ENCODE measurements at places on chromosomes 5 and 9.

- DNase-seq: no peak
Measured at GRCh38 chr9:124399323-124399967, 15.8 kb downstream of the PSMB7 start.

DNA sequence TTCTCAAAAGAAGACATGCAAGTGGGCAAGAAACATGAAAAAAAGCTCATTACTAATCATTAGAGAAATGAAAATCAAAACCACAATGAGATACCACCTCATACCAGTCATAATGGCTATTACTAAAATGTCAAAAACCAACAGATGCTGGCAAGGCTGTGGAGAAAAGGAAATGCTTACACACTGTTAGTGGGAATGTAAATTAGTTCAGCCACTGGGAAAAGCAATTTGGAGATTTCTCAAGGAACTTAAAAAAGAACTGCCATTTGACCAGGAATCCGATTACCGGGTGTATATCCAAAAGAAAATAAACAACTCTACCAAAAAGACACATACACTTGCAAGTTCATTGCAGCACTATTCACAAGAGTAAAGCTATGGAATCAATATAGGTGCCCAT is 595.4 kb upstream of the RIOK2 start:
- DNase-seq: no peak

- DNase-seq: no peak
Measured at GRCh38 chr5:125236981-125237380, 490.5 kb upstream of the ZNF608 start.

- no peak for DNase-seq
Measured at GRCh38 chr5:8516356-8516755, 647.4 kb downstream of the MTRR start.

DNA sequence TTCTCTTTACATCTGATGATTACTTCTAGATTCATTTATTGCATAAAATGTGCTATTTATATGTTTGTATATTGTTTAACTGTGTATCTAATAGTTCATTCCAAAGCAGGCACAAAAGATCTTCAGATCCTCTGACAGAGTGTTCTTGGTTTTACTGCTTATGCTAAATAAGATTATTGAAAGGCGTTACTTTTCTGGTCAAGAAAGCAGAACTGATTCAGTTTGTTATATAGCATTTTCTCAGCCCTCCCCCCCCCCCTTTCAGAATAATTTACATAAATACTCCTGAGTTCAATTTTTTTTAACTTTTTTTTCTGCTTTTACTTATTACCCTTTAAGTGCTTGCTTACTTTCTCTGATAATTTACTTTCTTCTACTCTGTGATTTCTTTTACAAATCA is 15.4 kb downstream of the CDC42SE2 start:
- no peak for DNase-seq

- DNase-seq: no peak
Measured at GRCh38 chr5:113510836-113511451, 2.5 kb upstream of the YTHDC2 start.

DNA sequence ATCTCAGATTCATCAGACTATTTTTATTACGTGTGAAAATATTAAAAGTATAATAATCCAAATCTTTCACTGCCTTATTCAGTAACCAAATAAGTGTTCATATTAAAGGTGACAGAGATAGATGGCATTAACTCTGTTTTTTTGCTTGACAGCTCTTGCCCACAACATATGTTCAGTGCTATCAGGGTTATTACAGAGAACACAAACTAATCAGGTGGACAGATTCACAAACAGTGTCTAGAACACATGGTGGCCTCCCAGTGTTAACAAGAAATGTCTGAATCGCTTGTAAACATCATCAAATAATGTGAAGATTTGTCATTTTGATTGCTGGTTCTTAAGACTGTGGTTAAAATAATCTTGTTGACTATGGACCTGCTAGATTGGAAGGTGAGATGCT is 609.1 kb upstream of the GRAMD2B start:
- DNase-seq: no peak

DNA sequence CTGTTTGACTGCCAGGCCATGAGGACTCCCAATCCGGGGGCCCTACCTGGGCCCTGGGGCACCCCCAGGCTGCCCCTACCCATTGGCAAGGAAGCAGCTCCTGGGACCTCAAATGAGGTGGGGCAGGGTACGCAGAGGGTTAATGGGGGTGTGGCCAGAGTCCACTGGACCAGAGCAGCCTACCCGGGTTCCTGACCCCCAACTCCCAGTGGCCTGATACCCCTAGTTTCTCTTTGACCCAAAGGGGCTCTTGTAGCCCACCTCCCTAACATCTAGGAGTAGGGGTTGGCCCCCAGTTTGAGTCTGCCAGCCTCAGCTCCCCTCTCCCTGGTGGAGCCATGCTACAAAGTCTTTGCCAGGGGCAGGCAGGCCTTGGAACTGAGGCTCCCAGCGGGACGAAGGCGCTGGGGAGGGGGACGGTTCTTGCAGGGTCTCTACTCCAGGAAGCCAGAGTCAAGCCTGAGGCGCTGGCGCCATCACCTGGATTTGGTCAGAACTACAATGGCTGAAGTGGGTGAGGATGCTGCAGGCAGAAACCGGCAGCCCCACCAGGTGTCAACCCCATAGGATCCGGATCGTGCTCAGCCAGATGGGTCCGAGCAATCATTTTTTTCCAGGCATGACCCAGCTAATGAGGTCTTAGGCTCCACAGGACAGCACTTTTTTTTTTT is 8.4 kb upstream of the CERCAM start:
- DNase-seq: peak; percentile 27

DNA sequence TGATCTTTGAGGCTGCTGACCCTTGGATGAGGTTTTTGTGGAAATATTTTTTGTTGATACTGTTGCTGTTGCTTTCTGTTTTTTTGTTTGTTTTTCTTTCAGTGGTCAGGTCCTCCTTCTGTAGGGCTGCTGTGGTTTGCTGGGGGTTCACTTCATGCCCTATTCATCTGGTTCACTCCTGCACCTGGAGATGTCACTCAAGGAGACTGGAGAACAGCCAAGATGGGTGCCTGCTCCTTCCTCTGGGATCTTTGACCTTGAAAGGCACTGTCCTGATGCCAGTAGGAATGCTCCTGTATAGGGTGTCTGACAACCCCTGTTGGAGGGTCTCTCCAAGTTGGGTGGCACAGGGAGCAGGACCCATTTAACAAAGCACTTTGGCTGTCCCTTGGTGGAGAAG is 67.0 kb upstream of the ACTBL2 start:
- no peak for DNase-seq

DNA sequence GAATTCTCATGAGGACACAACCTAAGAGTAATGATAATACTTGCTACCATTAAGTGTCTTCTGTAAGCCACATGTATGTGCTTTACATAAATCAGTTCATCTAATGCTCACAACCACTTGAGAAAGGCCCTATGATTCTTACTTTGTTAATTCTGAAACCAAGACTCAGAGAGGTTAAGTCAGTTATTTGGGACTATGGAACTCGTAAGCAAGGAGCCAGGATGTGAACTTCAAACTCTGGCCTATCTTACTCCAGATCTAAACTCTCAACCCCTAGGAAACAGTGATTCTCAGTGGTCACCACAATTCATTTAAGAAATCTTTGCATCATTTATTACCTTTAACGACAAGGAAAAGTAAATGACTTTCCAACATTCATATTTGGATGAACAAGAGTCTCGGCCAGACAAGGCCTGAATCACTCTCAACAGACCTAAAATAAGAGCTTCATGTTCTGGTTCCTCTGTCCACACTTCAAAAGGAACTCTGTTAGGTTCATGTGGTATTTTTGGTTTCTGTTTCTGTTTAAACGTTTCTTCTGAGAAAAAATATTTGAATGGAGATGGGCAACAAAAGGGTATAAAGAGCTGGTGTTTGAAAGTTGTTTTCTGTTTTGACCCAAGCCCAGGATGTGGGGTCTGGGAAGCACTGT is 104.8 kb downstream of the LPAR1 start:
- no peak for DNase-seq

- DNase-seq: no peak
Measured at GRCh38 chr5:25974451-25974850, 1063.9 kb downstream of the CDH9 start.

- no peak for DNase-seq
Measured at GRCh38 chr5:168317521-168318147, 26.2 kb downstream of the WWC1 start.

DNA sequence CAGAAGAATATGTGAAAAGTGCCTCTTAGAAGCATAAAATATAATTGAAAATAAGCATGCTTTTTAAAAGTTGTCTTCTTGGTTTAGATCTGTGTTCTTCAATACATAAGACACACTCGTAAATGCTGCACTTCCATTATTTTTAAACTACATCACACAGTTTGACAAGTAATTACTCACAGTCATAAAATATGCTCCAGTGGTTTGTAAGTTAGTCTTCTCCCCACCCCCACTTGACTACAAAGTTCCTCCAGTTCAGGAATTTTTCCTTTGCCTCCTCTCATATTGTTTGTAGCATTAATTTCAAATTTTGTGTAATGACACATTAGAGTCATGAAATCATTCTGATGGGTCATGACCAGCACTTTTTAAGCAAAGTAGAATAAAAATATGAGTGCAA is 60.3 kb upstream of the PTGER4 start:
- DNase-seq: no peak

- DNase-seq: no peak
Measured at GRCh38 chr5:60056191-60056590, 162.7 kb upstream of the PDE4D start.

- no peak for DNase-seq
Measured at GRCh38 chr5:84602371-84602771, 217.7 kb upstream of the EDIL3 start.

GRCh38 chr5:123783421-123783820 is 271.4 kb downstream of the CSNK1G3 start:
- DNase-seq: no peak

GRCh38 chr9:87696641-87697040 is 29.3 kb upstream of the CTSL start:
- no peak for DNase-seq

GRCh38 chr5:1779021-1779680 is 20.5 kb downstream of the MRPL36 start:
- no peak for DNase-seq

GRCh38 chr9:133144142-133144903 is 19.4 kb downstream of the GBGT1 start:
- DNase-seq: peak; percentile 90

DNA sequence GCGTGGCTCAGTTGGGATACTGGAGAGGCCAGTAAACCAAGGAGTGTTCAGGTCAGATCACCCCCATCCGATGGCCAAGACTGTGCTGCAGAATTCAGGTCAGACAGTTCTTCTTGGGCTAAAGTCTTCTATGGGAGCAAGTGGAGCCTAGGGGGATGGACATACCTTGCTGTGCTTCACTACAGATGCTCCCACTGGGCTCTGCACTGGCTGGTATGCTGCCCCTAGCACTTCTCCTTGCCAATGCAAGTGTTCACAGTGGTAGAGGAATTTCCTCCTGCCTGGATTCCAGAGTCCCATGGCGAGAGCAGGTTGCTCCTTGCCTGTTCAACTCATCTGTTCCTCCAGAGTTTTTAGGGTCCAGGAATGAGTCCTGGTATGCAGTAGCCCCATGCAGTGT is 134.2 kb upstream of the EDIL3 start:
- no peak for DNase-seq

DNA sequence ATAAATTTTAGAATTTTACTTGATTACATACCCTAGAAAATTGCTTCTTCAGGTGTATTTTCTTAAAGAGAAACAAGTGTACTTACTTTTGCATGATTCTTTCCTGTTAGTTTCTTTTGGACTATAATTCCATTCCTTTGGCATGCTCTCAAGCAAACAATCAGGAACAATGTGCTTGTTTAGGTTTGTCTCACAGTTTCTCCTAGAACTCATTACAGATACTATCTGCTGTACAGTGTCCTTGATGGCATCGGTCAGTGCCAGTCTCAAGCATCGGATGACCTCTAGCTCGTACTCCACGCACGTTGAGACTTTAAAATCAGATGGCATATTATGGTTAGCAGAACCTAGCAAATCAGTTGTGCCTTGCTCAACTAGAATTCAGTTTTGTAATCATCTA is 214.9 kb downstream of the KIAA0825 start:
- DNase-seq: no peak

DNA sequence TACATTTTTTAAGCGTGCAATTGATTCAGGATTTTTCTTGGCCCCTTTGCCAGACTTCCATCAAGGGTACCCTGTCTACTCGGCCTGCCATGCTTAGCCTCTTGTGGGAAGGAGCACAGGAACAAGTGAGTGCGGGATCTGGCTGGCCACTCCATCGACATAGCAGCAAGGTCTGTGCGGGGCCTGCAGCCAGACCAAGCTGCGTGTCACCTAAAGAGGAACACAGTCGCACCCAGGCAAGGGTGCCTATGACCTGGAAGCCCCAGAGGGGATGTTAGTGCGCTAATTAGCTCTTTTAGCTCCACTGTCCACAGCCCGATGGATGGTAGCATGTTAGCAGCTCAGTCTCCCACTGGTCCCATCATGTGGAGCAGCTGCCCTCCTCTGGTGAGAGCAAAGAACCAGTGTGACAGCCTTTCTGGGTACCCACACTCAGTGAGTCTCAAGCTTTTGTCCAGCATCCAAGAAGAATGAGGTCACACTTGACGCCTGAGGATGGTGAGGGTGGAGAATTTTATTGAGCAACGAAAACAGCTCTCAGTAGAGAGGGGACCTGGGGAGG is 38.7 kb downstream of the FTMT start:
- DNase-seq: no peak

- DNase-seq: no peak
Measured at GRCh38 chr5:161498531-161498930, 48.0 kb downstream of the GABRB2 start.

- DNase-seq: no peak
Measured at GRCh38 chr5:3102531-3102930, 351.1 kb upstream of the IRX2 start.

DNA sequence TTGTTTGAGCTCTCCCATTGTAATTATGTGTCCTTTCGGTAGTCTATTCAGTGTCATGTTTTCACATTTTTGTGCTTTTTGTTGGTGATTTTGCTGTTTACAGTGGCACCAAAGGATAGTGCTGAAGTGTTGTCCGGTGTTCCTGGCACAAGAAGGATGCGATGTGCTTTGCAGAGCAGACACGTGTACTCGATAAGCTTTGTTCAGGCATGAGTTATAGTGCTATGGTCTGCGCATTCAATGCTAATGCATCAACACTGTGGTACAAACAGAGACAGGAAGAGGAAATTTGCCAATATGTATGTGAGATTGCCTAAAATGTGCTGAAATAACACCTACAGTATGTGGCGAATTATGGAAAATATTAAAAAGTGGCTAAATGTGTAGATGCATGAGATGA is 913.4 kb upstream of the ACO1 start:
- no peak for DNase-seq

- no peak for DNase-seq
Measured at GRCh38 chr5:143037071-143037470, 266.9 kb downstream of the ARHGAP26 start.

- DNase-seq: no peak
Measured at GRCh38 chr5:81207009-81207408, 26.1 kb upstream of the CKMT2 start.

- DNase-seq: no peak
Measured at GRCh38 chr5:168076561-168076991, 214.9 kb upstream of the WWC1 start.

GRCh38 chr5:54533541-54534190 is 16.1 kb downstream of the SNX18 start:
- no peak for DNase-seq

All from activated B cell treated with CpG ODN at 0.5 μM for 24 hours (primary cell).